ENCODE measurements at places on chromosomes 12 and 14.

GRCh38 chr12:99709116-99709515 is 61.6 kb downstream of the GARIN6 start:
- DNase-seq, result no peak

DNA sequence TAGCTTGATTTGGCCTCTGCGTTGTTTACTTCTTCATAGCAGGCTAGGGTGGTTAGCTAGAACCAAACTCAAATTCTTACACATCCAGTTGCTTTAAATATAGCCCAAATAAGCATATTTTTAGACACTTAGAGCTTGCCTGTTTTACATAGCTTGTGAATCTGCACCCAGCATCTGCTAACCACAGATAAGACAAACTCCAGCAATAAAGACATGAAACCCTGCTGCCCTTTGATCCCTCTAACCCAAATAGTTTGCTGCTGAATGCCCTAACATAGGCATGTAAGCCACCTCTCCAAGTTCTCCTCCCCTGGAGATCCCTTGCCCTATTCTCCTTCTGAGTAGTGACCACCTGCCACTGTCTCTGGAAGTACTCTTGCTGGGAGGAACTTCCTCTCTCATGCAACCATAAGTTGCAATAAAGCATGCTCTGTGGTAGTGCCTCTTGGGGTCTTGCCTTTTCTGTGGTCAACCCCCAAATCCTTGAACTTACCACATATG is 185.6 kb downstream of the TMEM117 start:
- no peak for DNase-seq

GRCh38 chr12:32379213-32379612 is 20.1 kb upstream of the FGD4 start:
- DNase-seq, result no peak

DNA sequence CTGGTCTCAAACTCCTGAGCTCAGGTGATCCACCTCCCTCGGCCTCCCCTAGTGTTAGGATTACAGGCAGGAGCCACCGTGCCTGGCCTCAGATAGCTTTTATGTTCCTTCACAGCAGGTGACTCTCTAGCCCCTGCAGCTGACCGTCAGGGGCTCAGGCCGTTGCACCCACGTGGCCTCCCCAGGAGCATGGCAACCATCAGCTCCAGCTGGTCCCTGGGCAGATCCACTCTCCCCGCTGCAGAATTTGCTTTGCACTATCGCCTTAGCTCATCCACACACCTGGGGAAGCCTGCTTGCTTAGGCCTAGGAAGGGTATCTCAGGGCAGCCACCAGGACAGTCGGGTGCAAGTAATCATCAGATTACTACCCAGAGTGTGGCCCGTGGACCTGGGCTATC is 62.6 kb downstream of the TSPAN9 start:
- no peak for DNase-seq

GRCh38 chr14:76872796-76873432 is 46.7 kb downstream of the LRRC74A start:
- peak; percentile 67 for DNase-seq

- DNase-seq, result peak; percentile 71
Observed at GRCh38 chr12:124636138-124636978, 68.9 kb upstream of the NCOR2 start.

DNA sequence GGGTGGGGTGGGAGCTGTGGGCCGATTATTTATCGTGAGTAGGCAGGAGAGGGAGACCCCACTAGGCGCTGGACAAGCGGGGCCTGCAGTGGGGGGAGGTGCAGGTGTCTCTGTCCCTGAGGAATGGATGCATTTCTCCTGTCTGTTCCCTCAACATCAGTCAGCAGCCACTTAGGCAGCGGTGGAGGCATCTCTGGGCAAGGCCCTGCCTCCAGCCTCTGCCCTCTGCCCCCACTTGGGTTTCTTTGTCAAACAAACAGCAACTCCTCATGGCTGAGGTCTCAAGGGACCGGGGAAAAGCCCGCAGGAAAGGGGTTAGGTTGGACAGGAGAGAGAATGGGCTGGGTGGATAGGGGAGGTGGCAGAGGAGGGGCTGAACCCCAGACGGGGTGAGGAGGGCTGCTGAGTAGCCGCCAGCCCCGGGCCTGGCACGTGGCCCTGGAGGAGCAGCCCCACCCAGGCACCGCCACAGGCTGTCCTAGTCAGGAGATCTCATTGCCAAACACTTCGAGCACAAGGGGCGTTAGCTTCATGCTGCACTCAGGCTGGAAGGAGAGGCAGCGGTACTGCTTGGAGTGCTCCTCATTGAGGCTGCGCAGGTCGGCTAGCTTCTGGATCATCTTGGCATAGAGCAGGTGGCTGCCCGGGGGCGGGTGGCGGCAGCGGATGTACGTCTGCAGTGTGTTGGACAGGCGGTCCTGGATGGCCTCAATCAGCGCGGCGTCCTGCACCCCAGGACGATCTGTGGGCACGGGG is 24.7 kb upstream of the HDAC7 start:
- peak; percentile 36 for DNase-seq

DNA sequence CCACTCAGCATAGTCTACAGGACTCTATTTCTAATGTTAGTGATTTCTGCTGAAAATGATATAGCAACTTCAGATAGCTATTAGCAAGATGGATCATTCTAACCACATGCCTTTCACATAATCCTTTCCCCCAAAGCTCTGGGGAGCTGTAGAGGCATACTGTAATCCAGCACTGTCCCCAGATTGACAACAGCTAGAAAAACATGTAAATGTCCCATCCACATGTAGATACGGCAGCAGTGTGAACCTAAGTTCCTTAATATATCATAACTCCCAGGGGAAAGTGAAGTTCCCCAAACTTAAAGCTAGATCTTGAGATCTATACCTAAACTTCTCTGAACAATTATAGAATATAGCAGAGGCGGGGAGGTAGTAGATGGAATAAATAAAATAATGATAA is 14.0 kb downstream of the ZNF664 start:
- no peak for DNase-seq

GRCh38 chr14:77268989-77269600 is 1.9 kb downstream of the NGB start:
- no peak for DNase-seq

All from hematopoietic multipotent progenitor cell treated with erythropoietin and hydrocortisone succinate and interleukin-3 and kit ligand, for 15 days (in vitro differentiated cells).